ENCODE measurements at places on chromosomes 6 and 20. TPM values are rescaled to one million over a fixed set of nuclear protein-coding genes. Genes with fewer than 3 reads are reported as not detected.

Gene ZNF334
- total RNA-seq = 16.1 TPM

Gene GJA1
- total RNA-seq = 26.4 TPM

Gene NKX2-4
- total RNA-seq = not detected

Gene DNMT3B
- total RNA-seq = 2.1 TPM

Gene PBOV1
- total RNA-seq = not detected

All from ovary (tissue), 10 donors.